A172 (cell line): ENCODE measurements at places on chromosomes 12 and 14. TPM values are rescaled to one million over a fixed set of nuclear protein-coding genes. Genes with fewer than 3 reads are reported as not detected.
A peak's percentile ranks its signal among the peaks of the same experiment; 100 is the strongest.

GRCh38 chr12:116677202-116677661, 60.6 kb downstream of the SPRING1 start:
- DNase-seq, result no peak

GRCh38 chr14:37622231-37622923, 26.9 kb downstream of the TTC6 start:
- DNase-seq, result no peak

- no peak for DNase-seq
Observed at GRCh38 chr12:69910694-69911093, 85.7 kb downstream of the MYRFL start.

GRCh38 chr12:124844411-124845397, 19.0 kb downstream of the SCARB1 start:
- no peak for DNase-seq

DNA sequence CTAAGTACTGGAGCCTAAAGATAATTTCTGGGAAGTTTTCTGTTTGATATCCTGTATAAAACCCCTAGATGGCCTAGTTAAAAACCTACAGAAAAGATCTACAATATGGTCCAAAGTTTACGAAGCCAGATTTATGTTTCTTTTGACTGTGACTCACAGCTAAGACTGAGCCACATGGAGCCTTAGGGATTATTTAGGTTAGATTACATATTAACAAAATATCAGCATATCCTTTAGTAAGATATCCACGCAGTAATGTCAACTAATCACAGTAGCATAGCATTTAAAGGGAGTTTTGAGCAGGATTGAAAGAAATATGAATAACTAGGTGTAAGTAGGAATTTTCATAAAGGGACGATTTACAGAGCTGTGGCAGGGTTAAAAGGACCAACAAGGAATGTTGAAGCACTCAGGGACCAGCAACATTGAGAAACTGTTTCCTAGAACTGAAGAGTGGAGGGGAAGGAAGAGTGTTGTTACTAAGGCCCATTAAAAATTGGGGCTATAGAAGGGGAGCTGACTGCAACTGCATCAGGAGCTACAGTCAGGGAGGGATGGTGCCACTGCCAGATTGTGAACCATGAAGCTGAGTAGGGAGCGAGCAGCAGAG, 155.5 kb downstream of the DACT1 start:
- no peak for DNase-seq

- no peak for DNase-seq
Observed at GRCh38 chr14:78633752-78634151, 463.6 kb downstream of the NRXN3 start.

- DNase-seq, result peak; percentile 25
Observed at GRCh38 chr12:12081836-12082497, 11.2 kb downstream of the BCL2L14 start.

- DNase-seq, result no peak
Observed at GRCh38 chr14:69625299-69626131, 14.1 kb downstream of the SUSD6 start.

GRCh38 chr14:21940887-21941856, 267.6 kb upstream of the OR4E1 start:
- DNase-seq, result no peak

Gene VWF
- total RNA-seq, result 0.31 and 0.36 TPM in 2 replicates

Gene SSPN
- 0.93 and 1.3 TPM in 2 replicates for total RNA-seq

Gene TCL1A
- not detected in 2 replicates for total RNA-seq

Gene RAPGEF3
- 1.3 and 1.4 TPM in 2 replicates for total RNA-seq

Gene ANGEL1
- total RNA-seq, result 4.0 and 4.8 TPM in 2 replicates
